ENCODE measurements at places on chromosomes 2 and 18.
A peak's percentile ranks its signal among the peaks of the same experiment; 100 is the strongest.

GRCh38 chr2:155377266-155377680 lies 678.8 kb downstream of the KCNJ3 start:
- DNase-seq = peak; percentile 10

GRCh38 chr2:223696719-223697118 lies 94.6 kb upstream of the SCG2 start:
- DNase-seq = no peak

DNA sequence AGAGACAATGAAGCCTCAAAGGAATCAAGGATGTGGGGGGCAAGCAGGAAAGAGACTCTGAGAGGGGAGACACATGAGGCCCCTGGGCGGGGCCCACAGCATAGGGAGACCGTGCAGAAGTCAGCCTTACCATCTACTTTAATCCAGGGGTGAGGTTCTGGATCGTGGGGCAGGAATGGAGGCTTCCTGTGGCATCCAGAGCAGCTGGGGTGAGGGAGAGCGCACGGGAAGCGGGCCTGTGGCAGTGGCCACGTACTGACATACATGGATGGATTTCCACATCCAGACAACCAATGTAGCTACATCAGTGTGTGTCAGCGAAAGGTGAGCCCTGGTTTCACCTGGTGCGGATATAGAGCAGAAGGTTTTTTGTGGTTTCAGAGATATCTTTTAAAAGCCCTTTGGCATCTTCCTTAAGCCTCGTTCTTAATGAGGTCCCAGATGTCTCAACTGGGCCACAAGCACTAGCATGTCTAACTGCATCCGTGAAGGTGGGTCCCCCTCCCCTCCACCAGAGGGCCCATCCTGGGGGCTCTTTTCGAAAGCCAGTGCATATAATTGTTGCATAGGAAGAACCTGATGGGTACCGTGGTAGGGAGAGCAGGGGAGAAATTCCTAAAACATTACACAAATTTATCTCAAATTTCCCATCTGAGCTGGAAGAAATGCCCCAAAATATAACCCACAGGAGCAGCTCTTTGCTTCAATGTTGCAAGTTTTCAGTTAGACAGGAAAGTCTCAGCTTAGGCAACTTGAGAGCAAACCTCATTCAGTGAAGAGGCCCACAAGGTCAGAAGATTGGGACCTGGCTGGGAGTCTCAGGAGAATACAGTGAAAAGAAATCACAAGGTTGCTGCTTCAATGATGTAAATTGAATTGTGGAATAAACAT lies 90.9 kb downstream of the SP3 start:
- DNase-seq = no peak

DNA sequence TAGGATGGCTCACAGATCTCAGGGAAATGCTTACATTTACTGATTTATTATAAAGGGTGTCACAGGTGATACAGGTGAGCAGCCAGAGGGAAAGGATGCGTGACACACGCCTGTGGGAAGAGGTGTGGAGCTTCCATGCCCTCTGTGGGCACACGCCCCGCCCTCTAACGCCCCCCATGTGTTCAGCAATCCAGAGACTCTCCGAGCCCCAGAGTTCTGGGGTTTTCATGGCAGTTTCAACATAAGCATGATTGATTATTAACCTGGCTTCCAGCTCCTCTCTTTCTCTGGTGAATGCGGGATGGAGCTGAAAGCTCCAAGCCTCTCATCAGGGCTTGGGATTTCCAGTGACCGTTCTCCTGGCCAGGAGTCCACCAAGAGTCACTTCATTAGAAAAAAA lies 34.3 kb upstream of the ODC1 start:
- no peak for DNase-seq

DNA sequence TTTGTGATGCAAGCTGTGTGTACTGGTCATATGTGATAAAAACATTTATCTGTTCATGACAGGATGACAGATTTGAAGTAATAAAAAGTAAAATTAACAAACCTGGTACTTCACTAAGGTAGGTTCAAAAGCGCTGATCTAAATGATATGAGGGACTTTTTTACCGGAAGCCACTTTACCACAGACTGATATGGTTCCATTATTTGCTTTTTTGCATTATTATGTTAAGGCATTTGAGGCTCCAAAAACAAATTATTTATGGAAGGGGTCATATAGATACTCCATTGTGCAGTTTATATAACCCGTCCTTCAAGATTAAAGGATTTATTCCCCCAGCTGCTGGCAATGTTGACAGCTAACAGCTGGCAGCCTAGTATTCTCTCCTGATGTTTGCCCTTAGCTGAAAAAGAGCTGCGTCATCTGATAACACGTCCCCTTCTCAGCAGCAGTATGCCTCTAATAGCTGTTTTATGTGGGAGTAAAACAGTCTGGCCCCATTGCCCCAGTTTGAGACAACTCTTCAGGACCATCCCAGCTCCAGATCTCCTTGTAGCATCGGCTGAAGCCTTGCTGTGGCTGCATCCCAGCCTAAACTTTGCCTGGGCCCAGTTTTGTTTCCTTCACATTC lies 84.8 kb upstream of the XIRP2 start:
- no peak for DNase-seq

DNA sequence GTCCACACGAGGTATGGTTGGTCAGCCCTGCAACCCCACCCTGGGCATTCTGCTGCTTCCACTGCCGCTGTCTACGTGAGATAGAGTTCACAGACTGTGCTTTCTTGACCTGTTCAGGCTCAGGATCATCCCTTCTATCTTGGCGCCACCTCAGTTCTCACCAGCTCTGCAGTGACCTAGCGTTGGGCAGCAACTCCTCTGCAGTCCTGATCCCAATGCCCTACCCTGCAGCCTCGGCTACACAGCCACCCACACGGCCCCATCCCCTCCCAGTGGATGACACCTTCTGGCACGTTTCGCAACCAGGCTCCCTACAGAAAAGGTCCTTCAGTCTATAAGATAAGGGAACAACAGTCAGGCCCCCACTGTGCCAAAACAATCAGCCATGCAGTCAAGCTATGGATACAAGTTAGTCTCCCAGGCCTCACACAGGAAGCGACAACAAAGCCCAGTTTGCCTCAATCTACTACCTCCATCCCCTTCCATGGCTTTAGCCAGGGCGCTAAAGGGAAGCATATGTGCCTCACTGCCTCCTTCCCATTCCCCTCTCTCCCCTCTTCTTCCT lies 317.9 kb upstream of the PKDCC start:
- DNase-seq = no peak

GRCh38 chr2:201901786-201902185 lies 95.4 kb downstream of the CDK15 start:
- DNase-seq = no peak

DNA sequence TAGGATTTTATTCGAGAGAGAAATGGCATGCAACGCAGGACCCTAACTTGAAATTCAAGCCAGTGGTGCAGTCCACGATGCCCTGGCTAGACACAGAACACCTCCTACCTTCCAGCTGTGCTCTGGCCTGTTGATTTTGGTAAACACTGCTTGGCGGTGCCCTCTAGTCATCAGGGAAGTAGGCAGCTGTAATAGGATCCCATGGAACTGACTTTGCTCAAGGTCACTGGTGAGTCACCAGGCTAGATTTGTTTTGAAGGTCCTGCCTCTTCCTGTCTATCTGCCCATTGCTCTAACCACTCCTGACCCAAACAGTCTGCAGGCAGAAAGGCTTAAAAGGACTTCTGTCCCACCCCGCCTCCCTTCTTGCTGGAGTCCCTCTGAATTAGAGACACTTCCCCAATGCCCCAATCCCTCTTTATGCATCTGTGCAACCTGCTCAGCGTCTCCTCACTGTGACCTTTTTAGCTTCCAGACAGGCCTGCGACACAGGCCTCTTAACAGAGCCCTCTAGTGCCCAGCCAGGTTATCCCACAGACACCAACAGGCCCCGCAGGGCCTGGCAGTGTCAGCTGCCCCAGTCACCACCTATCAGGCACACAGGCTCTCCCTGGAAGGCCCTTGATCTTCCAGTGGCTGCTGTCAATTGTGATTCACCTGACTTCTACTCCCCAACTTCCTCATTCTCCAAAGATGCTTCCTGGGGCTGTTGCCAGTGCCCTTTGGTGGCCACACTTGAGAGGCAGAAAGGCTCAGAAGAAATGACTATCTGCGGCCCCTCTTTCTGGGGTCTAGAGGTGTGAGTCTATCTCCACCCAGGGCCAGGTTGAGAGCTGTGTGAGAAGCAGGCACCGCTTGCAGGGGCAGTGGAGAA lies 5.2 kb downstream of the TMEM127 start:
- DNase-seq = no peak

GRCh38 chr2:182740701-182741100 lies 24.6 kb downstream of the DNAJC10 start:
- no peak for DNase-seq

- DNase-seq = no peak
These were observed 75.7 kb downstream of the TRIM43 start for GRCh38 chr2:95667480-95667879.

DNA sequence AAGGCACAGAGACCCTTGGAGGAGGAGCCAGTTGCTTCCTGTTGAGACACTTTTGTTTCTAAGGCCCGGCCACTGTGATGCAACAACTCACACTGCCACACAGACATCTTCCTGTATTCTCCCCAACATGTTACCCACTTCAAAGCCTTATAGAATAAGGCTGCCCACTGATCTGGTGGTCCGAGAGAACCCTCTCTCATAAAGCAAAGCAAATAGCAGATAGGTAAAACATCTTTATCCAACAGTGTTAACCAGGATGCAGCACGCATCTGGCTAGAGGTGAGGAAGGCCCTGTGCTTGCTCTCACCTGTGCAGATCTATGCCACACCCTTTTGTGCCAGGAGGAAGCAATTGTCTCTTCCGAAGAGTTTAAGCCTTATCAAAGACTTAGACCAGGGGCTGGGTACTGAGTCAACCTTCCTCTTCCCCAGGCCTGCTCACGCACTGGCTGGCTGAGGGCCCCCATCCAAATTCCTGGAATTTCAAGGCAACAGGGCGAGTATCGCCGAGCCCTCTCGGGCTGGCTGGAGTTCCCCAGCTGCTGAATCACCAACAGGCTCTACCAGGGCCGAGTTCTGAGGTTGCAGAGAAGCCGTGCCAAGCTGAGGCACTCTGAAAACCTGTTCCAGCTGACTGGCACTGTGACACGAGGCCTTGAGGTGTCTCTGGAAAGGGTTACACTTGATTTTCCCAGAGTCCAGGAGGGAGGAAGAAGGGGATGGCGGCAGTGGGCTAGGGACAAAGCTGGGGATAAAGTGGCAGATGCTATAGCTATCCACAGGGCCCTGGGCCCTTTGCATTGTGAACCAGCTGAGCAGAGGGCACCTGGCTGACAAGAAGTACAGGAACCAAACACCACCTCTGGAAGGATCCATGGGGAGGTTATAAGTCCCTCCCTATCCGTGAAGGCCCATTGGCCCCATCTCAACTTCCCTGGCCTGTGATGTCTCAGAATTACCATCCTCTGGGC lies 29.3 kb downstream of the TGFA start:
- no peak for DNase-seq

DNA sequence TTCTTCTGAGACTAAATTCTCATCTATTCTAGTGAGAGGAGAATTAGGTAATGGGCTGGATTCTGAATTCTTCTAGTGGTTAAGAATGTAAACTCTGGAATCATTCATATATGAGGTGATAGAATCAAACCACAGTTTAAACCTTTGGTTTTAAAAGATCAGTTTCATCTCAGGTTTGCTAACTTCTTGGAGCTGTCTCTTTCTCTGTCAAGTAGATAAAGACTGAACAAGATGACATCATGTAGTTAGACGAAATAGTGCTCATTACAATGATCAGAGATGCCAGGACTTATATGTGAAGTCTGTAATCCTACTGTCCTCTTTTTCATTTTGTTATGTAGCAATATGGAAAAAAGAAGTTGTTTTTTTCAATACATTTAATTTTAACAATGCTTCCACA lies 4.9 kb downstream of the CEBPZOS start:
- no peak for DNase-seq

DNA sequence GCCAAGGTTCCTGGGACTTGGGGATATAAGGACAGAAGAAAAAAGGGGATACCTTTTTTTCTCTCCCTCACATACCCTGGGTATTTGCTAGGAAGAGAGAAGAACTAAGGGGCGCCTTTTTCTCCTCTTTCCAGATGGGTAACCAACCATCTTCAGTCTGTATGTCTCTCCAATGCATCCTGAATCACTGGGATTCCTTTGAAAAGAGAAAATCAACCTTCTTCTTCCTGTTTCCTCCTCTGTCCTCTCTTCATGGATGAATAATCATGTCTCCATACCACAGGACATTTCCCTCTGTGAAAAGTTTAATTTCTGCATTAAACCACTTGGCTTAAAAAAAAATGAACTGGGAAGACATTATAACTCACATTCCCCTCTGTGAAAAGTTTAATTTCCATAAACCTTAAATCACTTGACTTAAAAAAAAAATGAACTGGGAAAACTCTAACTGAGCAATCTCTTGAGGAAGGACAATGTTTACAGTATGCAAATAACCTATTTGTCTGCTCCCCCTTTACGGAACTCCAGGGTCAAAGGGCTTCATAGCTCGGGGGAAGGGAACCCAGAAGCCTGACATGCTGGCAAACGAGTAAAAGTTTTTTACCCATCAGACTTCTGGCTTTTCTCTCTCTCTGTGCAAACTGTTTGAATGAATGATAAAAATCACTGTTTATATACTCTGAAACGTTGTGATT lies 56.7 kb upstream of the FAM98A start:
- no peak for DNase-seq

GRCh38 chr2:127664895-127665225 lies 10.5 kb downstream of the LIMS2 start:
- no peak for DNase-seq

DNA sequence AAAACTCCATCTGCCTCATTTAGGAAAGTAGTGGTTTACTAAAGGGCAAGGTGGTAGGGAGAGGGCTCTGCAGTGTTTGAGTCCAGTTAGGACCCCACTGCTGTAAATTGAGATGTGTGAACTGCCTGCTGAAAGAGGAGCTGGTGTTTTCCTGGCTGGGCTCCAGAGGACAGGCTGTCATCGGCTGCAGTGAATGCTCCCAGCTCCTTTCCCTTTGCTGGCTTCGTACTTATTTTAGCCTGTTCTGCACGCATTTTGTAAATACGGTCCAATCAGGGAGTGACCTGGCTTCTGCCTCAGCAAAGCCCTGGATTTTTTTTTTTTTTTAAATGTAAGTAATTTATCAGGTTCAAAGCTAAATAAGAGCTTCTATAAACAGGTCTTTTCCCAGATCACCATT lies 37.5 kb downstream of the SLC4A3 start:
- DNase-seq = peak; percentile 58

DNA sequence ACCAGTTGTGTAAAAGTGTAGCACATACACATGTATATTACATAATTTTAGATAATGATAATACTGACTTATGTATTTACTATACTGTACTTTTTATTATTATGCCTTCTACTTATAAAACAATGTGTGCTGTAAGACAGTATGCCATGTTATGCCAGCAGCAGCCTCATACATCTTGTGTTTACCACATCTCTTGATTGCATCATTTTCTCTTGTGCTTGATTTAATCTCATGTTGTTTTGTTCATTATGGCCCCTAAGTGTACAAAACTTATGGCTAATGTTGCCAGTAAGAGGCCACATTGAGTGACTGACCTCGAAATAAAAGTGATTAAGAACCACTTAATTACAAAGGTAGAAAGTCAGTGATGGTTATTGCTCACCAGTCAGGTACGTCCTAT lies 128.0 kb upstream of the SP5 start:
- no peak for DNase-seq

GRCh38 chr2:8558096-8558495 lies 123.8 kb upstream of the ID2 start:
- DNase-seq = no peak

All from right renal pelvis (tissue), 4 donors.